ENCODE measurements at places on chromosomes 13 and 19.

GRCh38 chr19:55118401-55118991 is 1.1 kb upstream of the PPP1R12C start:
- no peak for DNase-seq

DNA sequence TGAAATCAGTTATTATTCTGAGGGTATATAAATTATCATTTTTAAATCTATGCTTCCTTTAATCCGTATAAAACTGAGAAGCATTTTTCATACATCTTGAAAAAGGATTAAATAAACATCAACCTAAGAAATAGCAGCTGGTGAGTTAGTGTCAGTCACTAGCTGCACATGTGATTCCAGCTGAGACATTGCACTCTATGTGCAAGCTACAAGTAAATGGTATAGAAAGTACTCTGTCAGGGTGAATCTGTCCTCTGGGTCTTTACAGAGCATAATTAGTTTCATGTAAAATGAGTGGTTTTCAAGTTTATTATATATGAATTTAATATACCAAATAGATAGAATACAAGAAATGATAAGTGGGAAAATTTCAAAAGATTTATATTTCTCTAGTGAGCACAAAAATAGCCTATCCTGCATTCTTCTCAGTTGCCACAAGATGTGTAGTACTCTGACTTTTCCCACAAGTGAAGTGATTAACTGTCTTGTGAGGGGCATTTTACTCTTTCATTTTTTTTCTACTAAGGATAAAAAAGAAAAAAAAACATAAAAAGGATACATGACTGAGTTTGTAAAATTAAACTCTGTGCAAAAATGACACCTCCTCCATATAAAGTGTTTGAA is 1372.1 kb downstream of the PCDH9 start:
- no peak for DNase-seq

- no peak for DNase-seq
Measured at GRCh38 chr13:44148159-44148914, 225.3 kb upstream of the SERP2 start.

DNA sequence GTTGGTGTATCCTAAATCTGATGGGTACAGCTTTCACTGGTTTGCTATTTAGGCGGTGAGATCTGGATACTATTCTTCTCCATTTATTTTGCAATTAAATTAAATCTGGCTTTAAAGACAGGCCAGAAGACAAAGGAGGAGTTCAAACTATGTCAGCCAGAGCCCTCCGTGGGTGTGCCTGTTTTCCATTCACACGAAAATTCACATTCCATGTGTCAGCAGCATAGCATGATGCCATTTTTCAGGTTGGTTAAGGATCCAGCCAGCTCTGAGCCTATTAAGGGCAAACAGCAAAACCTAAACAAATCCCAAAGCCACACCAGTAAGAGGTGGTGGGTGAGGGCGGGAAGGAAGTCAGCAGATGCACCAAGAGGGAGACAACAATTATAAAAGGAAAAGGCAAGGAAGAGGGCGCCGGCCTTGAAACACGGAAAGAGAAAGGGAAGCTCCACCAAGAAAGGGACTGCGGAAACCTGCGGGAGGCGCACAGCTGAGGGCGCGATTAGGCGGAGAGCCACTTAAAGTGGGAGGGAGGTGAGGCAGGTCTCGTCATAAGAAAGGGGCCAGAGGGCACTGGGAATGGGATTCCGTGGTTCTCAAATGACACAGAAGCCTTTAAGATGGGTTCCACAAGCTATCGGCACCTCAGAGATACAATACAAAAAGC is 43.0 kb downstream of the CARS2 start:
- no peak for DNase-seq

DNA sequence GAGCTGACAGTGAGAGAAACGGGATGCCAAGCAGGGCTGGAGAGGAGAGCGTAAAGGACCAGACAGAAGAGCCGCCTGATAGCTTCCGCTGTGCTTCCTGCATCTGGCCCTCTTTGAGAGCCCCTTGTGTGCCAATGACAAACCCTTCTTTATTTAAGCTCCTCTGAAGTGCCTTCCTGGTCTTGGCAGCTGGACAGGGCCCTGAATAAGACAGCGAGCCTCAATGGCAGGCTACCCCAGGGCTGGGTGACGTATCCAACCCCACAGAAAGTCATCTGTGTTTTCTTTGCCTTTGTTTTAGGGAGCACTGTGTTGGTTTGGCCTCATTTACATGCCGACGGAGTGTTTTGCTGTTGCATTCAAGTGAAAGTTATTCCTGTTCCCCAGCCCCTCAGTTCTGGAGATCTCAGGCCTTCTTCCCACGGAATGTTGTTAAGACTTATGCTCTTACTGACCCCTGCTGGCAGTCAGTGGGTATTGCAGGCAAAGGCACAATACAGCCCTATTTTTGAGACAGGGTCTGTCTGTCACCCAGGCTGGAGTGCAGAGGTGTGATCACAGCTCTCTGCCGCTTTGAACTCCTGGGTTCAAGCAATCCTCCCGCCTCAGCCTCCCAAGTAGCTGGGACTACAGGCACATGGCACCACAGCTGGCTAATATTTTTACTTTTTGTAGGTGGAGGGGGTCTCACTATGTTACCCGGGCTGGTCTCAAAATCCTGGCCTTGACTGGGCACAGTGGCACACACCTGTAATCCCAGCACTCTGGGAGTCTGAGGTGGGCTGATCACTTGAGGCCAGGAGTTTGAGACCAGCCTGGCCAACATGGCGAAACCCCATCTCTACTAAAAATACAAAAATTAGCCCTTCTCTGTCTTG is 16.8 kb downstream of the CCL25 start:
- DNase-seq: no peak

- DNase-seq: no peak
Measured at GRCh38 chr13:101942038-101942437, 459.8 kb downstream of the FGF14 start.

- no peak for DNase-seq
Measured at GRCh38 chr13:113906571-113906970, 42.7 kb upstream of the GAS6 start.

DNA sequence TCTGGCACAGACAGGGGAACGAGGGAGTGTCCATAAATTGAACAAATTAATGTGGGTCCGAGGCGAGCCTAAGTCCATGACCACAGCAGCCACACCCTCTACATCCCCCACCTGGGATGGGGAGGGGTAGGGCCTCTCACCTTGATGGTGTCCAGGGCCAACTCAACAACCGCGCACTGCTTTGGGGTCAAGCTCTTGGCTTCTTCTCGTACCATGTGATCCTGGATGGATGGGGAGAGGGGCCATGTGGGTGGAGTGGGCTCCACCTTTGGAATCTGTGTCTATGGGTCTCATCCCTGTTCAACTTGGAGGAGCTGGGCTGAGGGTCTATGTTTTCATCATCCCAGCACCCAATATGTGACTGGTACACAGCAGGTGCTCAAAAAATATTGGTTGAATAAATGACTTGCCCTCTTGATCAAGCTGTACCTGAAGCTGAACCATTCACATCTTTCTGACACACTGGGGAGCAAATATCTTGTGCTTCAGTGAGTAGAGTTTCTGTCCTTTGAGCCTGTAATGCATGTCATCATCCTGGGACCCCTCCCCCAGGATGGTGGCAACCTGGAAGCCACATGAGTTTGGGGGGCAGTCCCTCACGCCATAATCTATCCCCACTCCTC is 62.9 kb downstream of the COLGALT1 start:
- DNase-seq: no peak

Data from stimulated activated naive CD4-positive, alpha-beta T cell treated with Interleukin-2 at 50 U/mL for 16 hours (primary cell).